ENCODE measurements at places on chromosomes 2 and 18. TPM values are rescaled to one million over a fixed set of nuclear protein-coding genes. Genes with fewer than 3 reads are reported as not detected.

Gene ZNF521
- not detected for total RNA-seq

Gene GATA6
- total RNA-seq = not detected

Gene INHA
- total RNA-seq = not detected

Gene UGT1A7
- not detected for total RNA-seq

Gene FABP1
- total RNA-seq = not detected

Gene INPP5D
- 119 TPM for total RNA-seq

Gene CNDP2
- 160 TPM for total RNA-seq

Gene WDR75
- 67.4 TPM for total RNA-seq

Gene ASNSD1
- 24.0 TPM for total RNA-seq

Gene GREB1
- 0.14 TPM for total RNA-seq

Gene ATP6V1C2
- total RNA-seq = not detected

All from naive thymus-derived CD4-positive, alpha-beta T cell (primary cell).